ENCODE measurements at places on chromosomes 5 and 9.

DNA sequence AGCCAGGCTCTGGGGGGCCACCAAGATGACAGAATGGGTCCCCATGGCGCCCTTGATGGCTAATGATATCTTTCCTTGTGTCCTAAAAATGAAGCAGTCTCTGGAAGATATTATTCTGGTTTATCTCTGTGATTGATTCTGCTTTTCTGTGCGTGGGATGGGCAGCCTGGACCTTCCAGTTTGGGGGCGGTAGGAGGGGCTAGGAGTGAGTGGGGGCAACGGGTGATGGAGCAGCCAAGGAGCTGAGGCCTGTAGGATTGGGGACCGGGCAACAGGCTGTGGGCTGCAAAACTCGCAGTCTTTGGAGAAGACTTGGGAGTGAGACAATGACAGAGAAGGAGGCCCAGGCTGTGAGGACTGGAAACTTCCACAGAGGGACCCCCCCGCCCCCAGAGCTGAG lies 8.8 kb downstream of the PRRX2 start:
- no peak for DNase-seq

GRCh38 chr5:153543288-153543687 lies 52.8 kb downstream of the GRIA1 start:
- DNase-seq, result no peak

DNA sequence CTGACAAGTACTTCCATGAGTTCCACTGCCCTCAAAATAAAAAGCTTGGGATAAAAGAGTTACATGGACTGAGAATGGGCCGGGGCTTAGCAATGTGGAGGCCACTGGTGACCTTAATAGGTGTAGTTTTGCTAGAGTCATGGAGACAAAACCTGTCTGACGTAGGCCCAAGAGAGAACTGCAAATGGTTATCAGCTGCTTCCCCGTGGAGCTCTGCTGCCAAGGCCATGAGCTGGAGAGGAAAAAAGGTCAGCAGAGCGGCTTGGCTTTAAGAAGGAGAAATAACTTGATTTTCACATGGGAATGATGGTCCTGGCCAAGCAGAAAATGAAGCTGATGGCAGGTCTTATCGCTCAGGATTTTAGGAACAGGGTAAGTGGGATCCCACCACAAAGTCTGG lies 3.7 kb upstream of the SURF6 start:
- DNase-seq, result no peak

- DNase-seq, result no peak
Measured at GRCh38 chr5:83485842-83486241, 14.3 kb downstream of the VCAN start.

DNA sequence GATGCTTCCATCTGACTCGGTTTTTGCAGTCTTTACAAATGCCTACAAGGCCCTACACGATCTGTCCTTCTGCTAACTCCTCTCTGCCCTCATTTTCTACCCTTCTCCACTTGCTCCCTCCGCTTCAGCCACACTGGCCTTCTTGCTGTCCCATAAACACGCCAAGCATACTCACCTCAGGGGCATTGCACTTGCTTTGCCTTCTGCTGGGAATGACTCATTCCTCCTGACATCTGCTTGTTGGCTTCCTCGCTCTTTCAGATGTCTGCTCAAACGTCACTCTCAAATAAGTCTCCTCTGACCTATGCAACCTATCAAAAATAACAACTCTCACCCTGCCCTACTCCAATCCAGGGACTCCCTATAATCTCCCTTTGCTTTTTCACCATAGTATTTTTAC lies 28.2 kb downstream of the CDC25C start:
- no peak for DNase-seq

- DNase-seq, result no peak
Measured at GRCh38 chr9:89342213-89342612, 23.9 kb downstream of the SECISBP2 start.

GRCh38 chr9:99438596-99438995 lies 216.5 kb downstream of the SEC61B start:
- no peak for DNase-seq

DNA sequence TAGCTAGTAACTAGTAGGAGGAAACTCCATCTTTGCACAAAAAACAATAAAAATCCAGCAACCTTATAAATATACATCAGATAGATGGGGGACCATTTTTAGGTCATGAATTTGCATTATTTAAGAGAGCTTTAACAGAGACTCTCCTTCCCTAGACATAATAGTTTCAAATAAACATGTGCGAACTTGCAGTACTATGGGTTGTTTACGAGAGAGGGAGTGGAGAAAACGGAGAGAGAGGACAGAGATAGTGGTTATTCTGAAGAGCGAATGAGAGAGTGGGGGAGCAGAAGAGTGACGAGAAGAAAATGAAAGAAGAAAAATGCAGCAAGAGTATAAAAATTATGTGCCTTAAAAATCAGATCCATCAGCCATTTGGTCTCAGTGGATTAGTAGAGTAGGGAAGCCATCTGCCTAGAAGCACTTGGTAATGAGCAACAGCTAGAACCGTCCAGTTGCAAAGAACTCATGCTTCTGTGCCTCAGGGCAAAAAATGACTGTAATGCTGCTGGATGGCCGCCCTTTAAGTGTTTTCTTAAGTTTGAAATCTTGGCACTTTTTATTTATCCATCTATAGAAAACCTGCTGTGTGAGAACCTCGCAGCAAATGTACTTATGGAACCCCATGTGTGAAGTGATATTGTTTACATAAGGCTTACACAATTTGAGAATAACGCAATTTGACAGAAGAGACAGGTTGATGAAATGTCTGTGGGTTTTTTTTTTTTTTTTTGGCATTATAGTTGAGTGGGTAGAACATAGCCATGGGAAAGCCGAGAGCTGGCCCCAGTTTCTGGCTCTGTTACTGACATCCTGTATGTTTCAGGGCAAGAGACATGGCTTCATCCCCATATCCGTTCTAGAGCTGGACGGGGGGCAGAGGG lies 95.6 kb upstream of the ZNF608 start:
- DNase-seq, result no peak

DNA sequence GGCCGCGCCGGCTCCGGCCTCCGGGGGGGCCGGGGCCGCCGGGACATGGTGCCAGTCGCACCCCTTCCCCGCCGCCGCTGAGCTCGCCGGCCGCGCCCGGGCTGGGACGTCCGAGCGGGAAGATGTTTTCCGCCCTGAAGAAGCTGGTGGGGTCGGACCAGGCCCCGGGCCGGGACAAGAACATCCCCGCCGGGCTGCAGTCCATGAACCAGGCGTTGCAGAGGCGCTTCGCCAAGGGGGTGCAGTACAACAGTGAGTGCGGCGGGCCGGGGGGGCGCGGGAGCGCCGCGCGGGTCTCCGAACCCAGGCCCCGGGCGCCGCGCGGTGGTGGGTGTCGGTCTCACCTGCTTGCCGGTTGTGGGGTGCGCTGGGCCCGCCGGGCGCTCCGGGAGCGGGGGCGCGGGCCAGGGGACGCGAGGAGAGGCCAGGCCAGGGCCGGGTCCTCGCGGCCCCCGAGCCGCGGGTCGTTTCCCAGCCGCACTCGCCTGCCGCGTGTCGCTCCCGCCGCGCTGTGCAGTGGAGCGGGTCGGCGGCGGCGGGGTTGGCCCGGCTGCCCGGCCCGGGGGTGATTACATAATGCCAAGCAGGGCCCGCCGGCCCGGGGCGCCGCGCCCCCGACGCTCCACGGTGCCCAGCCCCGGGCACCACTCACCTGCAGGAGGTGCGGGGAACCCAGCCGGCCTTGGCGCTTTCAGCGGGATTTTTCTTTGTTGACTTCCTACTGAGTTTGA lies 492 bp downstream of the RABL6 start:
- peak; percentile 40 for DNase-seq

DNA sequence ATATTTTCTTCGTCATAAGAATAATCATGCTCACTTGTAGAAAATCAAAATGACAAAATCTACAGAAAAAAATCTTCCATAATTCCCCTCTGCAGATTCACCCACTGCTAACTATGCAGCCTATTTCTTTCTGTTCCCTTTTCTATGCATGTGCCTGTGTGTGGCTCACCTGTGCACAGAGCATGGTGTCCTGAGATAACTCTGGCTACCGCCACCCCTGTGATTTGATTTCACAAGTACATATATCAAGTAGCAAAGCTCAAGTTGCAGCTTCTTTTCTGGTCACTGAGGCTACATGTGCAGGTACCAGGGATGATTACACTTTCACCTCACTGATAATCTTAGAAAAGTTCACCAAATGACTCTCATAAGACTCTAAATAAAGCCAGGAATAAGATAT lies 18.4 kb upstream of the ISCA1 start:
- no peak for DNase-seq

DNA sequence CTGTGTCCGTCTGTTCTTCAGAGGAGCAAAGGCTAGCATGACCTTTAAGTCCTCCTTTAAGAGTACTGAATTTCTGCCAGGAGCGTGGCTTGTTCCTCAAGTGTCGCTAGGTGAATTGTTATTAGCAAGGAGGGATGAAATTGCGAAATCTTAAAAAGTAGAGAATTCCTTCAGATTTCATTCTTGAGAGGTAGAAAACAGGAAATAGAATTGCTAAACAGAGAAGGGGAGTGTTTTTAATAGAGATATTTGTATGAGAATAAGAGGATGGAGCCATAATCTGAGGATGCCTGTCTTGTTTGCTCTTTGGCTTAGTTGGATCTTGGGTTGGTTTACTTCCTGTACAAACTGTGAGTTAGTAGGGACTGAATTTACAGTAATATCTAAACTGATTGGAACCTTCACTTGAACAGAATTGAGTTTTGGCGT lies 39.2 kb downstream of the EXOSC2 start:
- no peak for DNase-seq

- DNase-seq, result no peak
Measured at GRCh38 chr5:151053796-151054462, 26.9 kb downstream of the TNIP1 start.

DNA sequence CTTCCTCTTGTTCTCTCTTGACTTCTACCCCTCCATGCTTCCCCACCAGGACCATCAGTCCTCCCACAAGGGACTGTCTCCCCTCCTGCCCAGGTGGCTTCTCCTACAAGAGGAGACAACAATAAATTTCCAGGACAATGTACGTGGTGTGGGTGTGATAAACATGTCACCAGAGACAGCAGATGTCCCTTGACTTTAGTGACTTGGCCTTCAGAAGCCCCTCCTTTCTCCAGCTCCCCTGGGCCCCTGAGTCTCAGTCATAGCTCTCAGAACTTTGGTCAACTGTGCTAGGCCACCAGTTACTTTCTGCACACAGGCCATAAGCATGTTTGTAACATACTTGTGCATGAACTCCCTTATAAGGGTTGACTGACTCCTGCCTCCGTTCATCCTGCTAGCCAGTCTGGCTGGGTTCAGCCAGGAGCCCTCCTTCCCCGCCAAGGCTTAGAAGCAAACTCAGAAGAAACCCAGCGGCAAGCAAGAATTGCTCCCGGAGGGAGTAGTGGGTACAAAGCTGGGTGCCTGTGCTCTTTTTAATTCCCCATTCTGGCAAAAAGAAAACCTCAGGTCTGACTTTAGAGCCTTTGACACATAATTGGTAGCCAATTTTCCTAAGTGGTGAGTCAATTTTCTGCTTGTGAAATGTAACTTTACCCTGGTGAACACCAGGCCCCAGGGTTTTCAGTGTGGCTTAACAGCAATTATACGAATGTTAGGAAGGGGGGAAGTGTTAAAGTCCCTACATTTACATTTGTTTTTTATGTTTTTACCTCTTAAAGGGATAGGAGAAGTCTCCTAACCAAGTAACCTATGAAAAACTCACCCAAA lies 49.2 kb downstream of the EBF1 start:
- no peak for DNase-seq

- DNase-seq, result no peak
Measured at GRCh38 chr5:53257806-53258373, 148.3 kb upstream of the MOCS2 start.

GRCh38 chr9:88880199-88880598 lies 111.1 kb upstream of the S1PR3 start:
- DNase-seq, result no peak

GRCh38 chr9:113479174-113479621 lies 15.7 kb downstream of the RGS3 start:
- DNase-seq, result no peak

- DNase-seq, result no peak
Measured at GRCh38 chr5:150235500-150235854, 45.6 kb downstream of the SLC6A7 start.

GRCh38 chr5:93805616-93806379 lies 64.4 kb upstream of the POU5F2 start:
- DNase-seq, result no peak

DNA sequence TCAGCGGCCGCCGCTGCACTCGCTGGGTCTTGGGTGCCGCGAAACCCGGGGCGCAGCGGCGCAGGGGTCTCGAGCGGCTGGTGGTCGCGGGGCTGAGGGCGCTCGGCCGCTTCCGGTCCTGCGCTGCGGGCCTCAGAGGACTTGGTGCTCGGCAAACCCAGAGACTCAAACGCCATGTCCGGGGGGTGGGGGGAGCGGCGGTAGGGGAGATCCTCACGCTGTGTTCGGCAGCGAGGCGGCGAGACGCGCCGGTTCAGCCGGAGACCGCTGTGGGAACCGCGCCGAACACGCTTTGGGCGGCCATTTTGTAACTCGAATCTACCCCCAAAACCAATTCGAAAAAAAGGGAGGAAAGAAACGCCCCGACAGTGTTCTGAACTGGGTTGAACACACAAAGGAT lies 317.5 kb upstream of the CDH18 start:
- no peak for DNase-seq

DNA sequence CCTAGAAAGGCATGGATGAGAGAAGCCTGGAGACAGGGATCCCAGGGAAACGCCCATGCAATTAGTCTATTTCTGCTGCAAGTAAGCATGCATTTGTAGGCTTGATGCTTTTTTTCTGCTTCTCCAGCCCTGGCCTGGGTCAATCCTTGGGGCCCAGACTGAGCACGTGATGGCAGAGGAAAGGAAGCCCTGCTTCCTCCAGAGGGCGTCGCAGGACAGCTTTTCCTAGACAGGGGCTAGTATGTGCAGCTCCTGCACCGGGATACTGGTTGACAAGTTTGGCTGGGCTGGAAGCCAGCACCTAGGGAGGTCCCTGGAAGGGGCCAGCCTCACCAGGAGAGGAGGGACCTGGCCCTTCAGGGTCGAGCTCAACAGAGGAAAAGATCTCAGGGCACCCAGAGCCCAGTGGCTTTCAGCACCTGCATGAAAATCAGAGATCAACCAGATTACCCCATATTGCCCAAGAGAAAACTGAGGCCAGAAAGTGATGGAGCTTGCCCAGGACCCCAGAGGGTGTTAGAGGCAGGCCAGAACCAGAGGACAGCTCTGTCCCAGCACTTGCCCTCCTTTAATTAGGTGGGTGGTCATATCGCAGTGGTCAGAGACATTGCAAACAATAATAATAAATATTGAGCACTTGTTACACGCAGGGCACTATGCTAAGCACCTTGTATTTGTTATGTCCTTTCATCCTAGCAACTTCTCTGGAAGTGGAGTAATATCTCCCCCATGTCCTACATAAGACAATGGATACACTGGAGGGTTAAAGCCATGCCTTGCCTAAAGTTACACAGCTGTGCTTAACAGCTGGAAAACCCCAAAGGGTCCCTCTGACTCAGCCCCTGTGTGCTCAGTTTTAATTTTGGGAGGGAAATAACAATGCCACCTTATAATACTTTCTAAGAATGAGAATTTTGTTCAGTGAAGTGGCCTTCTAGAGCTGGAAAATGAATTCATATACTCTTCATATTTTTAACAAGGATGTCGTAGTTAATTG lies 67.1 kb downstream of the KLF4 start:
- no peak for DNase-seq

GRCh38 chr9:112955550-112955949 lies 56.4 kb downstream of the ZNF883 start:
- no peak for DNase-seq
